Esophagus squamous epithelium (tissue), 5 donors: ENCODE measurements at places on chromosomes 3 and 15.

GRCh38 chr3:632571-633170, 436.1 kb downstream of the CHL1 start:
- DNase-seq = no peak

GRCh38 chr15:35559683-35560082, 13.7 kb upstream of the DPH6 start:
- DNase-seq = no peak

DNA sequence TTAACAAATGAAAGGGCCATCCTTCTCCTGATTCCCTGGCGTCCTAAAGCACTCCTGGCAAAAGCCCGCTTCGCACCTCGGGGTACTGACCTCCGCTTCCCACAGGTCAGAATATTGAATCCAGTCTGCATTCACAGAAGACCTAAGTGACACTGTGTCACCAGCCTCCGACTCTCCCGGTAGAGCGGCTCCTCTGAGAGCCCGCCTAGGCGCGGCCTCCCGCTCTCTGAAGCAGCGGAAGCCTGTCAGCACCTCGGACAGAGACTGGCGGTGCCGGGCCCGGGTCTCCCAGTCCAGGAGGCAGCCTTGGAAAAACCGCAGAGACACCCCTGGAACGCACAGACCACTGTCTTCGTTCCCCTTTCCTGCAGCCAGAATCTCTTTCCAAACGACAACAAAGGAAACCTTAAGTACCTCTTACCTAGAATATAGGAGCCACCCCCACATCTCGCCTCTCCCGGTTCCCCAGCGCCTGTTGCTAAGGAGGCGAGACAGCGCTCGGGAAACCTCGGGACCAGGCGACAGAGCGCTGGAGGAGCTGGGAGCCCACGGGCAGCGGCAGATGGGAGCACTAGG, 1.2 kb downstream of the GABRB3 start:
- no peak for DNase-seq

GRCh38 chr15:71575474-71576045, 234.8 kb upstream of the NR2E3 start:
- DNase-seq = no peak

DNA sequence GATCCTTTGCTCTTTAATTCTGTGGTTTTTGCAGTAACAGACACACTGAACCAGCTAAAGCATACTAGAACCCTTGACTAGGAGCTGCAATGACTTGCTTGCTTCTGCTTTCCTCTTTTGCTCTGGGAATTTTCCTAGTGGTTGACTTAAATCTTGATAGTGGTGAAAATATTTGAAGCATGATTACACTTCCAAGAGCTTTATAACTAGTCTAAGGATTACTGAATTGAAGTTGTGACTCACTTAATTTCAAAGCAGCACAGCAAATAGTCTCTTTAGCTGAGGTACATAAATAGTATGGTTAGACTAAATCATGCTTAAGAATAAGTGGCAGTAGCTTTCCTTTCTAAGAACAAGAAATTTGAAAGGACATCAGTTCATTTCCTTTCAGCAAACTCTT, 513.5 kb upstream of the GBE1 start:
- DNase-seq = no peak

GRCh38 chr15:52980446-52980845, 190.3 kb upstream of the ONECUT1 start:
- no peak for DNase-seq

- no peak for DNase-seq
These were observed 107.2 kb upstream of the MME start for GRCh38 chr3:154972951-154973350.

DNA sequence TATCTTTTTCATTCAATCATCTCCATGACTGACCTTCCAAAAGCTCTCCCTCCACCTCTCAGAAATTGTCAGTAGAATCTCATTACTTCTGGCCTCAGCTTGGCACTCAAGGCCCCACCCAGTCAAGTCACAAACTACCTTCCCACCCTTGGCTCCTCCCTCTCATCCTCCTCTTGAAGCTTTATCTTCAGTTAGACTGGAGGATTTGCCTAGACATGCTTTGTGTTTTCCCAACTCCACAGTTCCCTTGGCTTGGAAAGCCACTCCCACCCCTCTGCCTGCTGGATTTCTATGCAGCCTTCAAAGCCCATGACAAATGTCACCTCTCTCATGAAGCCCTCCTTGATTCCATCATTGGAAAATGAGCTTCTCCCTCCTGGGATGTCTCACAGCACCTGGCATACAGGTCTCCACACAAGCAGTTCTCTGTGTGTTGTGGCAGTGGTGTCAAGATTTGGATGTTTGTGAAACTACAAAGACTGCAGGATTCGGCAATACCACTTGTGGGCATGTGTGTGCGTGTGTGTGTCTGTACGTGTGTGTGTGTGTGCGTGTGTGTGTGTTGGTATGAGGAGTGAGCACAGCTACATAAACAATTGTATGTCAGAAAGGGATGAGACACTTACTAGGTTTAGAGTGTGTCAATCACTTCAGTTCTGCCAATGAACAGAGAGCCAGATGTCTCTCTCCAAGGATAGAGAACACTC, 45.3 kb upstream of the VPS8 start:
- DNase-seq = no peak

GRCh38 chr3:186477876-186478275, 66.3 kb downstream of the CRYGS start:
- no peak for DNase-seq

GRCh38 chr3:153338487-153338886, 176.5 kb downstream of the RAP2B start:
- DNase-seq = no peak

GRCh38 chr3:97656638-97657037, 107.9 kb upstream of the ARL6 start:
- DNase-seq = no peak

GRCh38 chr15:39741258-39741657, 41.4 kb downstream of the FSIP1 start:
- no peak for DNase-seq

- DNase-seq = no peak
These were observed 622 bp downstream of the XIRP1 start for GRCh38 chr3:39191773-39192172.

- no peak for DNase-seq
These were observed 24.7 kb downstream of the RASGRF1 start for GRCh38 chr15:79065706-79066376.

GRCh38 chr15:63238171-63238570, 39.2 kb upstream of the APH1B start:
- no peak for DNase-seq

GRCh38 chr3:177335728-177336127, 138.4 kb upstream of the TBL1XR1 start:
- DNase-seq = no peak

- DNase-seq = no peak
These were observed 12.2 kb upstream of the SNRPA1 start for GRCh38 chr15:101307048-101307896.

GRCh38 chr15:87021751-87022150, 942.1 kb downstream of the AGBL1 start:
- no peak for DNase-seq

DNA sequence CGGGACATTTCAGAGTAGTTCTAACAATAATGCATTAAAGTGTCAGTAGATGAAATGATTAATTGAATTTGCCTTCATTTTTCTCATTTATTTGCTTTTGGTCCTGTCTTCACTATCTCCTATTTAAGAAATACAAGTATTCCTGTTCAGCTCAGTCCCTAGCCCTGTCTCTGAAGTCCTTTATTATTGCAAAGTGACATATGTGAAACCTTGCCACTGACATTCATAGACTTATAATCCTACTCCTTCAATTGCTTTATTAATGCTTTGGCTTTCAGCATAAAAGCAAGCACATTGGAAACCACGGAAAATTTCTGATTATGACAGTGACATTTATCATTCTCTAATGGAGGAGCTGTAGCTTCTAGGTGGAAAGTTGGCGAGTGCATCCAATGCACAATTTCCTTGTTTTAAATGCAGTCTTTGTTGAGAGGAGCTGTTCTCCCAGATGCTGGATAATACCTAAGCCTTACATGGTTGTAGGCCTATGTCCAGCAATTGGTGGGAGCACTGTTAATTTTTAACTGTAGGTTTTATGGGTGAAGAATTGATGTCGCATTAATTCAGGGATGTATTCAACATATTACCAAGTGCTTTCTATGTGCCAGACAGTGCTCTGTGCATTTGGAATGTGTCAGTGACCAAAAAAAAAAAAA, 337.8 kb downstream of the FEZF2 start:
- DNase-seq = no peak

GRCh38 chr15:60372227-60372626, 25.6 kb downstream of the ANXA2 start:
- no peak for DNase-seq

DNA sequence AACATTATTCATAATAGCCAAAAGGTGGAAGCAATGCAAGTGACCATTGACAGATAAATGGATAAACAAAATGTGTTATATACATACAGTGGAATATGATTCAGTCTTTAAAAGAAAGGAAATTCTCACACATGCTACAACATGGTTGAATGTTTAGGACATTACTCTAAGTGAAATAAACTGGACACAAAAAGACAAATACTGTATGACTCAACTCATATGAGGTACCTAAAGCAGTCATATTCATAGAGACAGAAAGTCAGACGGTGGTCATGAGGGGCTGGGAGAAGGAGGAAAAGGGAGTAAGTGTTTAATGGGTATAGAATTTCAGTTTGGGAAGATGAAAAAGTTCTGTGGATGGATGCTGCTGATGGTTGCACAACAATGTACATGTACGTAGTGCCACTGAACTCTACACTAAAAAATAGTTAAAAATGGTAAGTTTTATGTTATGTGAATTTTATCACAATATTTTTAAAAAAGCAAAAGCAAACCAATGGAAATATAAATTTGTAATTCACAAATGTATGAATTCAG, 5.3 kb downstream of the TXNRD3 start:
- no peak for DNase-seq

DNA sequence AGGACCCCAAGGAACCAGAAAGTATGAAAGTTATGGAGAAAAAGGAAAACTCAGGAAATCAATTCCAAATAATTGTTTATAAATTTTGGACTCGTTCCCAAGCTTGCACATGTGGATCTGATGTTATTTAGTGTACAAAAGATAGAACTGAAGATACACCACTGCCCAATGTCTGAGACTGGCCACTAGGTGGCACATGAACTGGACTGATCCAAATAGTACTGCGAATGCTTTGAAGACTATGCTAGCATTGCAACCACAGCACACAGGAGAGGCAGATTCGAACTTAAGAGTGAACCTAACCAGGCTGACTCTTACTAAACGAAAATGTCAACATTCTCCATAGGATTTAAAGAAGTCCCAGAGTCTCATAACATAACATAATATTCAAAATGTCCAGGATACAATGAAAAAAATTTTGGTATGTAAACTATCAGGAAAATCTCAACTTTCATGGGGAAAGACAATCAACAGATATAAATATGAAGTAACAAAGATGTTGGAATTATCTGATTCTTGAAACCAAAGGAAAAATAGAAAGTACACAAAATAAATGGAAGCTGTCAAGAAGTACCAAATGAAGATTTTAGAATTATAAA, 596.7 kb downstream of the FGF12 start:
- no peak for DNase-seq

GRCh38 chr3:71305231-71306206, 278.0 kb downstream of the FOXP1 start:
- no peak for DNase-seq

- DNase-seq = no peak
These were observed 129.4 kb upstream of the TLE3 start for GRCh38 chr15:70227147-70227546.

- DNase-seq = no peak
These were observed 2.4 kb upstream of the CLEC3B start for GRCh38 chr3:45023675-45024074.

- no peak for DNase-seq
These were observed 189.5 kb downstream of the TPRG1 start for GRCh38 chr3:189361103-189361835.

DNA sequence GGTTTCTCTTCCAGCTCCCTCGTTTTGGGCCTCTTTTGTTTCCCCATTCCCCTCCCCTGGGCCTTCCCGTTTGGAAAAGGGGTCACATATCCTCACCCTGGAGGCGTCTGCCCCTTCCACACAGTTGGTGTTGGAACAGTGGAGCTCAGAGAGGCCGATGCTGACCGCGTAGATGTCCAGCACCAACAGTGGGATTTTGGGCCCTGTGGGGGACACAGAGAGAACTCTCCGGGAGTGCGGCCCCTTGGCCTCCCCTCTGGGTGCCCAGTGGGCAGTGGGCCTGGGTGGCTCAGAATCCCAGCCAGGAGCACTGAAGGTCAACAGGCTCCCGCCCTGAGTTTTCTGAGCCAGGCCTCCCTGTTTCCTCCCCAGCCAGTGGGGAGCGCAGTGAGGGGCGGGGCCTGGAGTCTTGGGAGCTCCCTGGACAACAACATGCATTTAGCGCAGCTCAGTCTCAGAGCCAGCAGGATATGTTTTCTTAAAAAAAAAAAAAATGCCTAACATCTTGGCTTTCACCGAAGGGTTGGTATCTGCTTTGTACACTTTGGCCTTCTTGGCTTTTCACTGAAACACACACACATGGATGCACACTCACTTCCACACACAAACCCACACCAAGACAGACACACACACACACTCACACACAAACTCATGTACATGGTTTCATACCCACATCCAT, 670 bp upstream of the ISLR start:
- no peak for DNase-seq

DNA sequence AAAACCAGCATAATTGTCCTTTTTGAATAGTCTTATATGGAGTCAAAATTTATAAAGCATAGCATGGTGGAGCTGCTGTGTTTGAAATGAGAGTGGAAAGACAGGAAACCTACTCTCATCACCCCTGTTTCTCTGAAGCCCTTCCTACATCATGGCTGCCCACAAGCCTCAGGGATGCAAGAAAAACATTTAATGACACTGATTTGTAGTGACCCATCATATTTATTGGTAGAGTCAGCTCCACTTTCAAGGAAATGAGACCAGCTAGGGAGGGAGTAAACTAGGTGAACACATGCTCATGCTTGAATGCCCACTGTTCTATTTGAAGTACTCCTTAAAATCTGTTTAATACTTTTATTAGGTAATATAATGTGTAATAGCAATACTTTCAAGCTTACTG, 494.3 kb upstream of the KCNMB2 start:
- DNase-seq = no peak

DNA sequence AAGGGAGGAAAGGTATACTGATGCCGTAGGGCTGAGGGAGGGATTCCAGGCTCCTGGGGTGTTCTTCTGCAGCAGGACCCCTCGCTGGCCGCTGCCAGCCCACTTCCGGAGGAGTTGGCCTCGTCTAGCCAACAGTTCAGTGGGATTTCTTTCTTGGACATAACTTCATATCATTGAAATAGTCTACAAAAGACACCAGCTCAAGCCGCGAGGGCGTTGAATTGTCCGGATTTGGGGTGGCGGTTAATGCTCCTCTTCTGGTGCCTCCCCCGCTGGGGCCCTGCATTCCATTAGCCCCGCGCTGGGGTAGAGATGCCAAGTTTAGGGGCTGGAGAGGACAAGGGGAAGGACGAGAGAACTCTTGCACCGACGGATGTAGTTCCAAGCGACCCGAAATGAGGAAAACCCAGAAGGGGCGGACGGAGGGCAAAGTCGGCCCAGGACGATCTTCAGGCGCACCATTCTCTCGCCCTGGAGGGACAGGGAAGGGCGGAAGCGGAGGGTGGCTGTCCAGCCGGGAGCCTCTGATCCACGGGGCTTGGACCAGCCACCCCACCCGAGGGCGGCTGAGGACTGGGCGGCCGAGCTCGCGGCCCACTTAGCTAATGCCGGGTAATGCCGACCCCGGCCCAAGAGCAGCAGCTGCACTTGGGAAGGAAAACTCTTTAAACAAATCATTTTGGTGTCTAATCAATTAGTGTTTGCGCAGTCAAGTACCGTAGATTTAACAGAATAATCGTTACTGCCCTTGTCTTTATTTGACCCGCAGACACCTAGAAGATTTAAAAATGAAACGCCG, 4.7 kb upstream of the ONECUT1 start:
- DNase-seq = no peak
